ENCODE measurements at places on chromosomes 1 and 21.

- no peak for DNase-seq
Measured at GRCh38 chr21:42626171-42626570, 27.2 kb upstream of the PDE9A start.

- no peak for DNase-seq
Measured at GRCh38 chr1:46582972-46583371, 21.1 kb downstream of the MKNK1 start.

DNA sequence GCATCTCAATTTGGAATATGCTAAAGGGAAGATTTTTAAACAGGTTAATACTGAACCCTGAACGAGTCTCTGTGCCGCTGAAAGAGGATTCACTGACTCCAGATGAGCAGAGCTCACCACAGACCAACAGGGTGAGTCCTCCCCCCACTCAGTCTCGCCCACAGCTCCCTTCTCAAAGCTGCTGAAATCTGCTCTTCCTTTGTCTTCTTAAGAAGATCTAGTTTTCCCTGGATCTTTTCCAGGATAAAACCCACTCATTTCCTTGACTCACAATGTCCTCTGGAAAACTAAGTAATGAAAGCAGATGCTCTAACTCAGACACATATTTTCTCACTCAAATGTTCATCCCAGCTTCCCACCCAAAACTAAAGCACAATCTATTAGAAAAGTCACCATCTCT is 447.0 kb upstream of the PKN2 start:
- peak; percentile 9 for DNase-seq

- DNase-seq: peak; percentile 77
Measured at GRCh38 chr1:94654031-94654430, 112.5 kb upstream of the F3 start.

DNA sequence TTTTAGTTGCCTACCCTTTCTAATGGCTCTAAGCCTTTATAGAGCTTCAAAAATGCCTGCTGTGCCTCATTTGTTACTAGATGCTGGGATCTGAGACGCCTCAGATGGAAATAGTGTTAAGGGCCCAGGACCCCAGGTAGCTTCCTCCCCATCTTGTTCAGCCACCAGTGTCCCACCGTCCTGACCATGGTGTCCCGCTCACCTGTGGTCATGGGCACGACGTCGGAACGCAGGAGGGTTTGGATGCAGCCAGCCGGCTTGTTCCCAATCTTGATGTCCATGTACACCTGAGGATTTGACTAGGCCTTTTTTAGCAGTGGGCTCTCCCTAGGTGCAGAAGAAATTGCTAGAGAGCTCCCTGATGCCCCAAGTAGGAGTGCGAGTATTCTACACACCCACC is 31.1 kb downstream of the PABPC4 start:
- no peak for DNase-seq

DNA sequence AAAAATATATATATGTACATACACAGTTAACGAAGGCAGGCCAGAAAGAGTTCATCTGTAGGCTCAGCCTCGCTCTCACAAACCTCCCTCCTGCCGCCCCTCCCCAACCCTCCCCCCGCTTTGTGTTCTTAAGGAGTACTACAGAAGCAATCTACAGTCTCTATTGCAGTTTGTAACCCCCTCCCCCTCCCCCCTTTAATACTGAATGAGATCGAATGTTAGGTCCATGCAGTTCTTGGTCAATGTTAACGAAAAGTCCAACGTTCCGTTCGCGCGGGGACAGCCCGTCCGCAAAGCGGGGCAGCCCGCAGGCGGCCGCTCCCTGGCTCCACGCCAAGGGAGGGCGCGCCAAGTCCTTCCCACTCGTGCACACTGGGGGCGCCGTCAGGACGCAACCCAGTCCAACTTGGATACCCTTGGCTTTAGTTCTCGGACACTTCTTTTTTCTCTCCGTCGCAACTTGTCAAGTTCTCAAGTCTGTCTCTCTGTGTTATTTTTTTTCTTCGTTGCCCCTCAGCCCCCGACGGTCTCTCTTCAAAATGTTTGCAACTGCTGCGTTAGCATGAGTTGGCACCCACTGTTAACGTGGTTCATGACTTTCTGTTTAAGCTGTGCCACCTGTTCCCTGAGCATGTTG is 2.2 kb downstream of the JUN start:
- DNase-seq: no peak

DNA sequence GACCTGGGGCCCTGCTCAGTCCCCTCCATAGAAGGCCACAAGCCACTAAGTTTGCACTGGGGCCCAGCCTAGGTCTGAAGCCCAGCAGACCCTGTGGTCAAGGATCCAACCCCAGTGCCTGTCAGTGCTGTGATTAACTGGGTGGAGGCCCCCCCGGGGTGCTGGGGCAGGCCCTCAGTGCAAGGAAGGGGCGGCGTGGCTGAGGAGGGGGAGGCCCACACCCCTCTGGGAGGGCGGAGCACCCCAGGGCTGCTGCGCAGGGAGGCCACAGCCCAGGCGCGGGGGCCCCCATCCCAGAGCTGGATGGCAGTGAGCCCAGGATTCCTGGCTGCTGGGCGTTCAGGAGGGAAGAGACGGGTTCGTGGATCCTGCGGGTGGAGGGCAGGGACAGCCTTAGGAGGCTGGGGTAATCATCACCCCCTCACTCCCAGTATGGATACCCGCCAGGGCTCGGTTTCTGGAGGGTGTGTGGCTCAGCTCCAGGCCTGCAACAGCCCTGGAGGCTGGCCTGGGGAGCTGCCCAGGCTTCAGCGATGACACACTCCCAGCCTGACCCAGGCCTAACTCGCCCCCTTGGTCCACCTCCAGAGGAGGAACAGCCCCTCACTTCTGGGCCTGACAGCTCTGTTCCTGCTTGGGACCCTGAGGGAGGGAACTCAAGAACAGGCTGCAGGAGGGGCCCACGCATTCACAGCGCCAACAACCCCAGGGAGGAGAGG is 890 bp downstream of the GJC2 start:
- DNase-seq: no peak

- DNase-seq: no peak
Measured at GRCh38 chr1:186648613-186649012, 31.6 kb downstream of the PTGS2 start.

- no peak for DNase-seq
Measured at GRCh38 chr1:198064181-198064580, 92.6 kb upstream of the NEK7 start.

- no peak for DNase-seq
Measured at GRCh38 chr1:2821966-2822620, 20.6 kb upstream of the TTC34 start.

DNA sequence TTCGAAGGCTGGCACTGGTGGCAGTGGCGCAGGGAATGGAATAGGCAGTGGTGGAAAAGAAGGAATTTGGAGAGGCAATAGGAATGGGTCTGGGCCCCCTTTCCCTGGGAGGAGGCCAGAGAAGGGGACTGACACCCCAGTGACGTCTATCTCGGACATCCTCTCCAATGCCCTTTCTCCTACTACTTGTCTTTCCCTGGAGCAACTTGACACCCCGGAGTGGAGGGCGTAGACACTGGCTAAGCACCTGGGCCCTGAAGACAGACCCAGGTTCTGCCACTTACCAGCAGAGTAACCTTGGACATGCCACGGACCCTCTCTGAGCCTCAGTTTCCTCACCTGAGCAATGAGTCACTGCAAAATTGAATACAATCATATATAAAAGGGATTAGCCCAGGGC is 86.8 kb downstream of the CAMK2N1 start:
- DNase-seq: no peak

DNA sequence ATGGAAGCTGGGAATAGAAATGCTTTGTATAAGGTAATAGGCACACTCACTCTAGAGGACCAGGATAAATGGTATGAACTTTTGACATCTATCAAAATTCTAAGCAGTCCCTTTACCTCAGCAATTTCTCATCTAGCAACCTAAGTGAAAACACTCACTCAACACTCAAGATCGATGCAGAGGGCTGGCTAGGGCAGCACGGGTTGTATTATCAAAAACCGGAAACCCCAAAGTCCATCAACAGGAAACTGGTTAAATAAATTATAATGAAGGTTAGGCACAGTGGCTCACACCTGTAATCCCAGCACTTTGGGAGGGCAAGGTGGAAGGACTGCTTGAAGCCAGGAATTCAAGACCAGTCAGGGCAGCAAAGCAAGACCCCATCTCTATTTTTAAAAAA is 9.4 kb downstream of the USP48 start:
- DNase-seq: no peak

DNA sequence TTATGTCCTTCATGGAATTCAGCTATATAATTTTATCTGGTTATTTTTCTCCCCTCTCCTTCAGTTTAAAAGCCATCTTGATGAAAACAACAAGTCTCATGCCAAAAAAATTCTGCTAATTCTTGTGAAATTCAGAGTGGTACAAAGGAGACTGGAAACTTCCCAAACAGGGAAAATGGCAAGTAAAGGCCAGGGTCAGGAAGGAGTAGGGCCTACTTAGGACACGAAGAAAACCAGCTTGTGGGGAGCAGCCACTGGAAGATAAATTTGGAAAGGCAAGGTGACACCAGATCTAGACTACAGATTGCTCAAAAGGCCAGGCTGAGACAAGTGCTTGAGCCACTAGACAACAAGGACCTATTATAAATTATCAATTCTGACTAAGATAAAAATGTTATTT is 6.4 kb downstream of the TSTD1 start:
- DNase-seq: no peak

DNA sequence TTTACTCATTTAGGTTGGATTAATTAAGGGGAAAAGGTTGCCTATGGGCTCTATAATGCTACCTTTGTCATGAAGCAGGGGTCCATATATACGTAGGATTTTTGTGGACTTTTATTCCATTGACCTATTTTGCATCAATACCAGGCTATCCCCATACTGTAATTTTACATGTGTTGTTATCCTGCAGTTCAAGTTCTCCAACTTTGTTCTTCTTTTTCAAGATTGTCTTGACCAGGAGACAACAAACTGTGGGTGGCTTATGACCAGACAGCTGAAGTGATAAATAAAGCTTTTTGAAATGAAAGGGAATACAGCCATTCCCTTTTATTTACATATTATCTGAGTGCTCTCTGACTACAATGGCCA is 345.7 kb downstream of the BARHL2 start:
- DNase-seq: no peak

DNA sequence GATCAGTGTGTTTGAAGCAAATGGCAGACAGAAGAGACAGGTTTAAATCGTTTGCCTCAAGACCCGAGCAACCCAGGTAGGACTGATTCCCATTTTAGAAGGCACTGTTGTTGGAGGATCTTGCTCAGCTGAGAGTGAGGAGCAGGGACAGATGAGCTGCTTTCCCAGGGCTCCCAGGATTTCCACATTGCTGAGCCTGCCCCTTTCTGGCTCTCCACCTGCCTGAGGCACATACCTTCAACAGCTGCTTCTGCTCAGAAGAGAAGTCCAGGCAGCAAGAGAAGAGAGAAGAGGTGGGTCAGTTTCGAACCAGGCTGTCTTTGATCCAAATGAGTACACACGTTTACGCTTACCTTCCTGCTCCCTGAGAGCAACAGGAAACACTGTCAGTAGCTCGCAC is 5.7 kb downstream of the TNNT2 start:
- no peak for DNase-seq

GRCh38 chr1:201606623-201607022 is 67.7 kb downstream of the NAV1 start:
- no peak for DNase-seq

DNA sequence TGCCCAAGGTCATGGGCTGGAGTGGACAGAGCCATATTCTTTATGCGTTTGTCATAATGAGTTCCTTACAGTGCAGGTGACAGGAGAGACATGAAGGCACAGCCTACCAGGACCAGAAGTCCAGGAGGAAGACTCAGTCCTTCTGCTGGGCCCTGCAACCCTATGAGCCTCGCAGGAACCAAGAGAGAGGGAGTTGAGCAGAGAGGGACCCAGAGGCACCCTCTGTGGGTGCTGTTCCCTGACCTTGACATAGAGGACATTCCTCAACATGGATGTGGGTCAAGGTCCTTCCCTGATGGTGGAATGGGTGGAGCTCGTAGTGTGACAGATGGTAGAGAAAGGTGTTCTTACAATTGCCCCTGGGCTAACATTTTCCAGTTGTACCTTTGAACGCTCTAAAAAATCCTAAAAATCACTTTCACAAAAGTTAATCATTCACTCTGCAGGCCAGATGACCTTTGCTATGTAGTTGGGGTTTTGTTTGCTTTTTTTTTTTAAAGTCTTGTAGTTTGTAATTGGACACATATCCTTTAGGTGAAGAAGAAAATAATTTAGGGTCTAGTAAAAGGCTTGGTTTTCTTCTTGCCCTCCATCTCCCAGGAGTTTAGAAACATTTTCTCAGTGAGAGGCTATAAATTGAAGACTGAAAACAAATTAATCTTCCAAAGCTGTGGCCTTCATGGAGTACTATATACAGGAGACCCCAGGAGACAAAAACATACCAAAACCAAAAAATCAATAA is 41.9 kb downstream of the MAB21L3 start:
- no peak for DNase-seq

- DNase-seq: no peak
Measured at GRCh38 chr1:10733474-10734366, 62.7 kb downstream of the CASZ1 start.

GRCh38 chr1:110302836-110303235 is 36.3 kb upstream of the RBM15 start:
- DNase-seq: no peak

- DNase-seq: no peak
Measured at GRCh38 chr21:44636209-44637017, 743 bp upstream of the KRTAP10-10 start.

DNA sequence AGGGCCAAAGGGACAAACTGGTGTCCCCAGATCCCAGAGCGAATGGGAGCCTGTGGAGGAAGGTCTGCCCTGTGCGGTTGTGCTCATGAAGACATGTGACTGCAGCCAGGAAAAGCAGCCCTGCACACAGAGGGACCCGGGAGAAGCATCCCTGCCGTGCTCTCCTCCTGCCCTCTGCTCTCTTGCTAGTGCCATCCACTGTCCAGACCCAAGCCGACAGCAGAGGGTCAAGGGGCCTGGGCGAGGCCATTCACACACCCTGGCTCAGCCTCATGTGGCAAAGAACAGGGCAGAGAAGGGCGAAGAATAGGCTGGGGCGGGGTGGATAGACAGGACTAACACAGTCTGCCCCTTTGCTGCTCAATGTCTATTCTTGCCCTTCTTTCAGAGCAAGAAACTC is 17.4 kb downstream of the DMRTB1 start:
- no peak for DNase-seq

GRCh38 chr1:231099996-231100767 is 60.1 kb upstream of the FAM89A start:
- no peak for DNase-seq

DNA sequence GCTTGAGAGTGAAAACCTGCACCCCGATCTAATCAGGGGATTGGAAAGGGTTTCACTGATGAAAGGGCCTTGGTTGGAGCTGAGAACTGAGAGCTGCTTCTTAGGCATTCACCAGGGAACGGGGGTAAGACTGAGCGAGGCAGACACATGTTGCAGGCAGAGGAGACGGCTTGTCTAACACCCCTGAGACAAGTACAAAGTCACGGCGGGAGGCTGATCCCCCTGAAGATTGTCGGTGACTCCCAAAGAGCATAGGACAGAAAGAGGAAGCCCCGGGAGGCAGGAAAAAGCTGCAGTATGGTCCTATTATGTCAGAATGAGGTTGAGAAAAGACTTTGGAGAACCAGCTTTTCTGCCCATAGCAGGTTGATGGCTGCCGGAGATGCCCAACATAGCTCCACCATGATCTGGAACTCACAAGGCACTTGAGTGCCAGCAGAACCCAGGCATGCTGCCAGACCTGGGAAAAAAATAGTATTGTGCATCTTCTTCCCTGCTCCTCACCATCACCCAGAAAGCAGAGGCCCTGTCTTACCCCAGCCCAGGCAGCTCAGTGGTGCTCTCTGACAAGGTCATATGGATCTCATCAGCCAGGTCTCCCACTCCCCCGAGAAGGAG is 463.9 kb upstream of the PROX1 start:
- no peak for DNase-seq
